ENCODE measurements at places on chromosomes 1 and 21.

DNA sequence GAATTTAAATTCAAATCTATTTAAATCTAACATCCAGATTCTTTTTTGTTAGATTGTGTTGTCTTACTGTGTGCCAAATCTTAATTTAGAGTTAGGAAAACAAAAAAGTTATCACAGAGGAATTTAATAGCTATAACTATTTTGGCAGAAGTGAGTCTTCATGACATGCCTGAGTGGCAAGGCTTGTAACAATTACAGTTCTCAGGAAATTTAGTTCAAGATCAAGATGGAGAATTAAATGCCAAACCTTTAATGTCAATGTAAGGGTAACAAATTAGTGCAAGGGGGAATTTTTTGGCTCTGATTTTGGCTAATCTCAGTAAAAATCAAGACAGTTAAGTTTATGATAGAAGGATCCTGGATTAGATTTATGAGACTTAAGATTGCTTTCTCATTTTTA is 58.4 kb downstream of the GDAP2 start:
- DNase-seq: no peak

DNA sequence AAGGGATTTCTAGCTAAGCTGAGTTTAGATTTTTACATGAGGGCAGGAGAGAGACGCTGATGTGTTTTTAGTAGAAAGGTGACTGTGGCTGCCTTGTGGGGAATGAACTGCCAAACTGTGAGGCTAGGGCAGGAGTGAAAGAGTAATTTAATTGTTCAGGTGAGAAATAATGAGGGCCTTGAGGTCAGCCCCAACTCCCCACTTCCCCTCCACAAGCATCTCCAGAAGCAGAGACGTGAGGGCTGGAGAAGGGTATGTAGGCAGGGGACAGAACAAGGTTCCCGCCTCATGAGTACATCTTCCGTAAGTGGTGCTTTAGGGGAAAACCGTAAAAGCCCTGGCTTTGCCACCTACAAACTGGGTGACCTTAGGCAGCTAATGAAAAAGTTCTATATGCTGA is 70.8 kb downstream of the WARS2 start:
- no peak for DNase-seq

- no peak for DNase-seq
These were observed 27.4 kb upstream of the HRNR start for GRCh38 chr1:152251391-152251790.

DNA sequence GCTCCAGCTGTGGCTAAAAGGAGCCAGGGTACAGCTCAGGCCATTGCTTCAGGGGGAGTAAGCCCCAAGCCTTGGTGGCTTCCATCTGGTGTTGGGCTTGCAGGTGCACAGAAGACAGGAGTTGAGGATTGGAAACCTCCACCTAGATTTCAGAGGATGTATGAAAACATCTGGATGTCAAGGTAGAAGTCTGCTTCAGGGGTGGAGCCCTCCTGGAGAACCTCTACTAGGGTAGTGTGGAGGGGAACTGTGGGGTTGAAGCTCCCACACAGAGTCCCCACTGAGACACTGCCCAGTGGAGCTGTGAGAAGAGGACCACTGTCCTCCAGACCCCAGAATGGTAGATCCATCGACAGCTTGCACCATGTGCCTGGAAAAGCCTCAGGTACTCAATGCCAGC is 183.0 kb downstream of the PDE4B start:
- DNase-seq: no peak

DNA sequence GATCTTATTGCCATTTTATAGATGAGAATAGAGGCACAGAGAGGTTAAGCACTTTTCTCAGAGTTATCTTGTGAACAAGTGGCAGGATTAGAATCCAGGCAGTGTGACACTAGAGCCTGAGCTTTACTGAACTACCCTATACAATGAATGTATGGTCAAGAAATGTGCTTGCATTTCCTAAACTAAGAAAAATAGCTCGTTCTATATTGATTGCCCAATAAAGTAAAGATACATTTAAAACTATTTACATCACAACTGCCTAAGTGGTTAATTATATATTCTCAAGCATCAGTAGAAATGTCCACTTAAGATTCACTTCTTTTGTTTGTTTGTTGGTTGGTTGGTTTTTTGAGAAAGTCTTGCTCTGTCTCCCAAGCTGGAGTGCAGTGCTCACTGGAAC is 91.6 kb downstream of the ZFYVE9 start:
- DNase-seq: no peak

- no peak for DNase-seq
These were observed 5.5 kb upstream of the FMO2 start for GRCh38 chr1:171179318-171180227.

GRCh38 chr1:44212355-44213221 is 683 bp upstream of the DMAP1 start:
- no peak for DNase-seq

- DNase-seq: peak; percentile 92
These were observed at the start of gene SMG7 for GRCh38 chr1:183472488-183473216. TSS of gene SMG7 (plus strand) at chr1:183472499. CDS start at chr1:183472621, 122 bp downstream.

DNA sequence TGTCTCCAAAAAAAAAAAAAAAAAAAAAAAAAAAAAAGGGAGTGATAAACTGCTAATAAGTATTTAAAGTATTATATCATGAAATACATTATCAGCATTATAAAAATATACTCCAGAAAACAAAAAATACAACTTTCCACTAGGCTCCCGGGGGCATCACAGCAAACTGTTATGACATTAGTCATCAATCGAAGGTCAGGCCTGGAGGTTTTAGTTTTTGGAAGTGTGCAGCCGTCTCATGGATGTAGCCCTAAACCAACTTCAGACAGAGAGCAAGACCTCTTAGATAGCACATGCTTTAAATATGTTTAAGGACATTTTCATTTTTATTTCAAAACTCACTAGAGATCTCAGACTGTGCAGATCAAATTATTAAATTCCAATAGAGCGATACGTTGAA is 106.3 kb downstream of the RERE start:
- DNase-seq: no peak

- DNase-seq: no peak
These were observed 14.7 kb downstream of the RNF2 start for GRCh38 chr1:185059950-185060571.

DNA sequence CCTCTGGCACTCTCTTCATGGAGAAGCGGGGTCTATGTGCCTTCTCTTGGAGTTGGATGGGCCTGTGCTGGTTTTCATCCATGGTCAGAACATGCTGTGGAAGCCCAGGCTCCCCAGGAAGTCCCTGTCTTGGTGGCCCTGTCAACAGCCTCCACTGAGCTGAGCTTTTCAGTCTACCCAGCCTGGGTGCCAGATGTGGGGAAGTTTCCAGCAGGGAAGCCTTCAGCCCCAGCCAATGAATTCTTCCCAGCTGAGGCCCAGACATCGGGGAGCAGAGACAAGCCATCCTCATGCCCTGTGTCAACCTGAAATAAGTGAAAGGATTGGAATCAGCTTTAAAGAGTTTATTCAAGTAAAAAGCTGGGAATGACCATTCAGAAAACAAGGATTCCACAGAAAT is 75.1 kb upstream of the PGBD5 start:
- DNase-seq: no peak

- no peak for DNase-seq
These were observed 16.4 kb upstream of the KCNK1 start for GRCh38 chr1:233597489-233597901.

DNA sequence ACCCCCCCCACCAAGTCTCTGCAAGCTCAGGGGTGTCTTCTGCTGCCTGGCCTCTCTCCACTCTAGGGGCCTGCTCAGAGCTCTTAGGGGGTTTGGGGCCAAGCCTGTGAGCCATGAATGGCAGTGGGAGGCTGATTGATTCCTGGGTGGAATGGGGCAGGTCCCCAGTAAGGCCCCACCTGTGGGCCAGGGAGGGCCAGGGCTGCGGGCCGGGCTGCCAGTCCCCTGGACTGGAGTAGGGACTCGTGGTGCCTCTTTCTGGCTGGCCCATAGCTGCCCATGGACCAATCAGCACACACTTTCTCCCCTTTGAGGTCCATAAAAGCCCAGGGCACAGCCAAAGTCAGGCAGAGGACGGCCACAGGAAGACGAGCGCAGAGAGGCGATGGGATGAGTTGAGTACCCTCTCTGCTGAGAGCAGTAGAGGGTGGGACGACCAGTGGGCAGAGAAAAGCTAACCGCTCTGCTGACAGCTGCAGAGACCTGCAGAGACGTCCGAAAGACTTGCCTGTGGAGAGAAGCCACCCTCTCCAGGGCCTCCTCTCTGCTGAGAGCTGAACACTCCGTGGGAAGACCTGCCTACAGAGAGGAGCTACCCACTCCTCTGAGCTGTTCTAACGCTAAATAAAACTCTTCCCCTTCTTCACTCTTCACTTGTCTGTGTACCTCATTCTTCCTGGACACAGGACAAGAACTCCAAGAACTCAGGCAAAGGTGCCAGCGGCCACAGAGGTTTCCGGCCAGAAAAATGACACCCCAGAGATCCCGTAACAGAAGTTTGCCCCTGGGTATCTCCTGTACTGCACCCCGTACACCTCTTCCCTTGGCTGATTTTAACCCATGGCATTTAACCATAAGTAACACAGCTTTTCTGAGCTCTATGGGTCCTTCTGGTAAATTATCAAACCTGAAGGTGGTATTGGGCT is 38.2 kb upstream of the TARDBP start:
- no peak for DNase-seq

GRCh38 chr1:201320168-201320788 is 37.0 kb downstream of the PKP1 start:
- DNase-seq: no peak

GRCh38 chr1:108692724-108693655 is 880 bp downstream of the PRPF38B start:
- peak; percentile 86 for DNase-seq

DNA sequence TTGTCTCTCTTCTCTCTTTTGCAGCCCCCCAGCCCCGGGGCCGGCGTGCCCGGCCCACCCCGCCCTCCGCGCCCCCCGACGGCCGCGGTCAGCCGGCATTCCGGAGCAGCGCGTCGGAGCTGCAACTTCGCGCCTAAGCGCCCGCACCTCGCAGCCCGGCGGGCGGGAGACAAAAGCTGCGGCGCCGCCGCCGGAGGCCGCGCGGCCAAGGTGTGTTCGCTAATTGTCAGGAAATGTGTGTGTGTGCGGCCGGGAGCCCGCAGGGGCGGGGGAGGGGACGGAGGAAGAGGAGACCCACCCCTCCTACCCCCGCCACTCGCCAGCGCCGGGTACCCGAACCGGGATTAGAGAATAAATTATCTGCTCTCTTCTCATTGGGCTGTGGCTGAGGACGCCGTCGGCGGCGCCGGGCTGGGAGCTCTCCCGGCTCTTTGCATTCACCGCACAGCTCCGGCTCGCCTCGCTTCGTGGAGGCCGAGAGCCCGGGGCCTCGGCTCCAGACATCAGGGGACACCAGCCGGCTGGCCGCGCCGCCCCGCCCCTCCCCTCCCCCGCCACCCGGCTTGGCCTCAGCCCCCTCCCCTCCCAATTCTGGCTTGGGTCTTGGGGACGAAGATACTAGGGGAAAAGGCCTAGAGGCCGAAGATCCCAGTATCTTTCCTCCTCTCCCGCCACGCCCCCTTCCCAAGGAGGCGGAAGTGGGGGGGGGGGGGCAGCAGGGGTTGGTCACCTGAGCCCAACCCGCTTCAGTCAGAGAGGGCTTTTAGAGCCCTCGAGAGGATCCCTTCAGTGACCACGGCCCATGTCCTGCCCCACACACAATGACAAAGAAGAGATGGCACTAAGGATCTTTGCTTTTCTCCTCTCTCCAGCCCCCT is 1.3 kb upstream of the BLACAT1 start:
- peak; percentile 25 for DNase-seq

DNA sequence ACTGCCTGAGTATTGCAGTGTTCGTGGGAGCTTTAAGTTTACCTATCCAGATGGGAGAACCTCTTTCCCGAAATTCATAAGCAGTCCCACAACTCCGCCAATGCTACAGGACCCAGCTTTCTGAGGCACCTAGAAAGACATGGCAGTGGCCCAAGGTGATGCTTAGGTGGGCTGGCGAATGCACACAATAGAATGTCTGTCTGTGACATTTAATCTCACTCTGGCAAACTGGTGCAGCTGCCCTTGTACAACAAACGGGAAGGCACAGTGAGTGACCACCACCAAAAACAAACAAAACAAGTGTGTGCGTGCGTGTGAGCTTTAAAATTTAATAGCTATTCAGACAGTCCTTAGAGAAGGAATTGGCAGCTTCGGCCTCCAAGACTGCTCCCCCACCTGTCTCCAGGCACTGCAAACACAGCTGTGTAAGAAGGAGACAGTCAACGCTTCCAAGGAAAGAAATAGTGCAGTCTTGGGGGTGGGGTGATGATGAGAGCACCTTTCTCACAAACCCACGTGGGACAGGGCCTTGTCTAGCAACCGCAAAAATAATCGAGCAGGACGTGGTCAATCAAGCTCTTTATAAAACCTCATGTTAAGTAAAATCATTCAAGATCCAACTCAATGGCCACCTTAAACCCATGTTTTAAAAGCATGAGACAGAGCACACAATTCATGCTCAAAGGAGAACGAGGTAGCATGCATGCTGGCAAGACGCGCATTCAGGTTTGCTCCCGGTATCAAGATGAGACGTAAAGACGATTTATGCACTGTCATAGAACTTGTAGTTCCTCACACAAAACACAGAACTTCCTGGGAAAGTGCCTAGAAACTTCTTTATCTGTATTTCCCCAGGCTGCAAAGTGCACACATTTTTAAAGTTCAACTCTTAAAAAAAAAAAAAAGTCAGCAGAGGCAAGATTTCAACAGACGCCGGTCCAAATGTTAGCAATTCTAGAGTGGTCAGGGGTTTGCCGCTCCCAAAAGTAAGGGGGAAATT is 84.1 kb downstream of the TM2D1 start:
- no peak for DNase-seq

GRCh38 chr21:27298465-27298864 is 331.6 kb upstream of the ADAMTS5 start:
- no peak for DNase-seq

GRCh38 chr1:194081444-194081843 is 895.0 kb upstream of the B3GALT2 start:
- DNase-seq: no peak

- DNase-seq: no peak
These were observed 119.2 kb downstream of the SMYD2 start for GRCh38 chr1:214400131-214400530.

DNA sequence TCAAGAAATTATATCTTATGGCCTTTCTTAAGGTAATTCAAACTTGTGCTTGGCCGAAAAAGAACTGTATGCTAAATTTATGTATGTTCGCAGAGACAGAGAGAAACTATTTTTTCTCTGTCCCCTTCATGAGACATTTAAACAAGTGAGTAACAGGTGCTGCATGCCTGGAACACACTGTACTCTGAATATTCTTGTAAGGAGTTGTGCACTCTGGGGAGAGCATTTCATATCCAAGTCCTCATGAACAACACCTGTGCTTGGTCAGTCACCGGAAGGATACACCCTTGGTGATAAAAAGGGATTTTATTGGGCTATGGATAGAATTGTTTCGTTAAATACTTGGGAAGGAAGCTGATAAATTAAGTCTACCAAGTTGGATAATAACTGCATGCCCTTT is 220.8 kb upstream of the NRIP1 start:
- no peak for DNase-seq

GRCh38 chr1:72937905-72938304 is 655.6 kb upstream of the NEGR1 start:
- DNase-seq: no peak
